Cardiac septum (tissue), 1 donor: ENCODE measurements at places on chromosomes 7 and 10. TPM values are rescaled to one million over a fixed set of nuclear protein-coding genes. Genes with fewer than 3 reads are reported as not detected.

The MMD2 gene
- not detected for total RNA-seq

The NKX1-2 gene
- not detected for total RNA-seq

The TET1 gene
- total RNA-seq, result 1.2 TPM

The CNOT4 gene
- 26.5 TPM for total RNA-seq

The ZCWPW1 gene
- 3.4 TPM for total RNA-seq

The ZNF438 gene
- total RNA-seq, result 12.5 TPM

The FAM180A gene
- total RNA-seq, result 25.1 TPM

The PPIF gene
- 115 TPM for total RNA-seq

The GDF10 gene
- total RNA-seq, result 1.7 TPM

The FAM241B gene
- total RNA-seq, result 5.7 TPM

The CYP3A4 gene
- not detected for total RNA-seq

DNA sequence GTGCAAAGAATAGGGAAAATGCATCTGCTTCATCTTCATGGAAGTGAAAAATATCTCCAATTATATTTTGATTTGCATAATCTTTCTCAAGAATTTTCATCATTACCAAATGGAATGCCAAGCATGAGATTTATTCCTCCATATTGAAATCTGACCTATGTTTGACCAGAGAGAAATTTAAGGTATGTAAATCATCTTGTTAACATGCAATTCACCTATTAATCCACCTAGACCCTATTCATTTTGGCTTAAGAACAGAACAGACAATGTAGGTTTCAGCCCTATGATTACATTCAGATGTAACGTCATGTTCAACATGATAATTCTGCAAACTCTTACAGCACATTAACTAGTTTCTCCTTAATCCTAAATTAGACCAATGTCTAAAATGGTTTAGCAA lies 30.8 kb upstream of the TMEM140 start:
- no peak for DNase-seq

- DNase-seq, result no peak
Measured at GRCh38 chr7:141676618-141677017, 25.3 kb downstream of the DENND11 start.

DNA sequence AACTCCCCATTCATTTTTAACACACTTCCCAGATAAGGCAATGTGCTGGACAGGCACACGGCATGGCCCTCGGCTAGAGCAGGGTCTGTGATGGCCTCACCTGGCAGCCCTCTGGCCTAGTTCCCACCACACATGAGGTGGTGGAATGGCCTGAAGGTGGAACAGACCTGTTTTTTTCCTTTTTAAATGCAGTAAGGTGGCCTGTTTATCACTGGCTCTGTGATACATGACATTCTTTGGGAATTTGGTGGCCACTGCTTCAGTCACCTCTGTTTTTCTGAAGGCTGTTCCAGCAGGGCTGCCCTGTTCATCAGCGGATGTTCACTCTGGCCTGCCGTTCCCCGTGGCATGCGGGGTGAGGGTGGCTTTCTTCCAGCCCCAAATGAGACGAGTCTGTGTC lies 36.6 kb downstream of the SHH start:
- no peak for DNase-seq

GRCh38 chr10:84194424-84195043 lies at the start of gene CDHR1:
TSS of gene CDHR1 (plus strand) at chr10:84194537. CDS start at chr10:84194761, 224 bp downstream.
- DNase-seq, result no peak

- no peak for DNase-seq
Measured at GRCh38 chr7:15248514-15248913, 313.3 kb downstream of the AGMO start.

DNA sequence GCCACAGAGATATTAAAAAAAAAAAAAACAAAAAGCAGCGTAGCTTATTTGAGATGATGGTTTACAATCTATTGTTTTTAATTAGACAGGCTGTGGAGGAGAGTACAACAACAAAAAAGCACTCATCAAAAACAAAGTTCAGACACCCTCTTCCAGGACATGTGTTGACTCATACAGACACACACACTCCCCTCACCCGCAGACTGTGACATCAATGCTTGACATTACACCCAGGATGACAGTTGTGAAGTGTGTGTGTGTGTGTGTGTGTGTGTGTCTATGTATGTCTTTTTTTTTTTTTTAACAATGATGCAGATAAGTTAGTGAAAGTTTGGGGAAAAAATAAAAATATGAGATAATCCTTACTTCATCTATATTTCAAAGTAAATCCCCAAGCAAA lies 303.6 kb downstream of the GPAM start:
- no peak for DNase-seq

- no peak for DNase-seq
Measured at GRCh38 chr10:115972426-115972825, 300.6 kb downstream of the GFRA1 start.

DNA sequence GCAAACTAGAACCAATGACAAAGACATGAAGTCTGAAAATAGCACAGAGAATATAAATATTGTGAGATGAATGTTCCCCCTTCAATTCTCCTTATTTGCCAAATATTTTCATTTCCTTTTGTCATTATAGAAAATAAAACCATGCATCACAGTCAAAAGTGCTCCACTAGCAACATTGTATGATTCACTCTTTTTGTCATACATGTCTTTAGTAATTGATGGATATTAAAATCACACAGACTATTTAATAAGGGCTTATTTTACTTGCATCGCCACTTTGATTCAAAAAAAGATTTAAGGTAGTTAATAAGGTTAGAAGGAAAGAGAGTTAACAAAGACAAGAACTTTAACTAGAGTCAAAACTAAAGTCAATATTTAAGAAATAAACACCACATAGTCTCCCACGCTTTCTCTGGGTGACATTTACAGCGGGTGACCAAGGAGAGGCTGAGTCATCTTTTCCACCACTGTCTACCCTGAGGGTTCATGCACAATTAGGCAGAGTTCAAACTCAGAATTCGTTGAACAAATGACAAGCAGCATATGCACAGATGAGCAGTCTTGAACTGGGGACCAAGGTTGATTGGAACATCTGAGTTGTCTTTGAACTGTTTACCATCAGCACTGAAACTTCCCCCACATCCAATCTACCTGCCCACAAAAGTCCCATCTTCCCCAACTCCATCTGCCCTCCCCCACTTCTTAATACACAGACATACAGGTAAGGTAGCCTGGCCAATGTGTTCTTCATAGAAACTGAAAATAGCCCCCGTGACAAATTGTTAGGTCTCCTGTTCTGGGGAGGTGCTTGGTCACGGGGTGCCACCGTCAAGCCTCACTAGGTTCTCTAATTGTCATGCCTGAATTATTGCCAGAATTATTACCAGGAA lies 42.5 kb downstream of the C7orf25 start:
- DNase-seq, result no peak

DNA sequence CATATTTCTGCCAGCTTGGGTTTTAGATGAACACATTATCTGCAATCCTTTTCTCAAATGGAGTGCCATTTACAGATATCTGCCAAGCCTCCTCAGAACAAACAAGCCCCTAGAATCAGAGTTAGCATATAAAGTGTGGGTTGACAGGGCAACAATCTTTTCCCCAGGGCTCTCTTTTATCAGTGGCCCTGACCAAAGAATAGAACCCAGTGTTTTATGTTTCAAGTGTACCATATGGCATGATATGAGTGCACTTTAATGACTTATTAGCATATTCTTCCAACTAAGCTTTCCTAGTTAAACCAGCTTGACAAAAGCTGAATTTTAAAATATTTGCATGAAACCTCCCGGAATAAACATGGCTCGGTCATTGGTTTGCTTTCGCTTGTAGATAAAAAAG lies 57.3 kb downstream of the EVX1 start:
- DNase-seq, result no peak

- DNase-seq, result no peak
Measured at GRCh38 chr7:1560620-1561031, 4.6 kb upstream of the TMEM184A start.

GRCh38 chr10:69102440-69102839 lies 14.5 kb downstream of the SRGN start:
- no peak for DNase-seq

GRCh38 chr10:63977329-63977923 lies 456.2 kb downstream of the REEP3 start:
- no peak for DNase-seq

DNA sequence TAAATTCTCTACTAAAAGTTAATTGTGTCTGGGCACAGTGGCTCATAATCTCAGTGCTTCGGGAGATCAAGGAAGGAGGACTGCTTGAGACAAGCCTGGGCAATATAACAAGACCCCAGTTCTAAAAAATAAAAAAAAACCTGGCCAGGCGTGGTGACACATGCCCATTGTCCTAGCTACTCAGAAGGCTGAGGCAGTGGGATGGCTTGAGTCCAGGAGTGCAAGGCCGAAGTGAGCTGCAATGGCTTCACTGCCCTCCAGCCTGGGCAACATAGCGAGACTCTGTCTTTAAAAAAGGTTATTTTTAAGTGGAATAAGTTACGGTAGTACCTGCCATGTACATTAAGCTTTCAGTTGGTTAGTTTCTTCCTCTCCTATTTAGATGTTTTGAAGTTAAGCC lies 28.9 kb downstream of the CDK14 start:
- DNase-seq, result no peak

DNA sequence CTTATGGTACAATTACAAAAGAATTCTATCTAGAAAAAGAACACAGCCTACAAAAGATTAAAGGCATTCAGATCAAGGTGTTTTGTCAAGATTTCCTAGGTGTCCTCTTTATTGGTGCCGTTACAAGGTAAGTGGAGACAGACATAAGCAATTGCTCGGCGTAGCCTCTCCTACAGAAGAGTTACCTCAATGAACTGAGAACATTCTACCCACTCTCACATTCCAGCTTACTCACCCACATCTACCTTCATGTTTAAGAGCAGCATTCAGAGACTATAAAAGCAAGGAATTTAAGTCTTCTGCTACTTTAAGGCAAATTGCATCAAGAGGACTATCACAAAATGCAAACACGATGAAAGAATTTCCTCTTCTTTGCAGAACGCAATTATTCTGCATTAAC lies 29.5 kb downstream of the MPP7 start:
- DNase-seq, result no peak

DNA sequence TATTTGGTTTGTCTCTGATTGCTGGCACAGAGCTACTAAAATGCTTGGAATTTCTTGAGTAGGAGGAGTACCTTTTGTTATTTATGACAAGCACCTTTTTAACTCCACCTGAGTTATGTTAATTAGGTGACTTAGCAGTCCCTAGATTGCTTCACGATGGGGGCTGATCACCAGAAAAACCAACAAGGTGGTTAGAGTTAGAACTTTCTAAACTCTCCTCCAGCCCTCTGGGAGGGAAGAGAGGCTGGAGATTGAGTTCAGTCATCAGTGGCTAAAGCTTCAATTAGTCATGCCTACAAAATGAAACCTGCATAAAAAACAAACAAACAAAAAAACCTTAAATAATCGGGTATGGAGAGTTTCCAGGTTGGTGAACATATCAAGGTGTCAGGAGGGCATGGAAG lies 23.6 kb upstream of the ING3 start:
- DNase-seq, result no peak
